ENCODE measurements at places on chromosomes 1 and 21. TPM values are rescaled to one million over a fixed set of nuclear protein-coding genes. Genes with fewer than 3 reads are reported as not detected.
A peak's percentile ranks its signal among the peaks of the same experiment; 100 is the strongest.

- no peaks in the 10 kb centered on the region for H3K36me3 ChIP-seq
- no peak for DNase-seq
- no peak overlapping the region for H3K27ac ChIP-seq
These were observed 33.5 kb downstream of the GPR137B start for GRCh38 chr1:236175642-236176336.

- H3K27me3 ChIP-seq = no peaks in the 10 kb centered on the region
- no peaks in the 10 kb centered on the region for H3K36me3 ChIP-seq
- H3K27ac ChIP-seq = peak overlapping the region; percentile 79
- peak; percentile 87 for DNase-seq
These were observed 19.5 kb upstream of the SMYD2 start for GRCh38 chr1:214261206-214262123.

DNA sequence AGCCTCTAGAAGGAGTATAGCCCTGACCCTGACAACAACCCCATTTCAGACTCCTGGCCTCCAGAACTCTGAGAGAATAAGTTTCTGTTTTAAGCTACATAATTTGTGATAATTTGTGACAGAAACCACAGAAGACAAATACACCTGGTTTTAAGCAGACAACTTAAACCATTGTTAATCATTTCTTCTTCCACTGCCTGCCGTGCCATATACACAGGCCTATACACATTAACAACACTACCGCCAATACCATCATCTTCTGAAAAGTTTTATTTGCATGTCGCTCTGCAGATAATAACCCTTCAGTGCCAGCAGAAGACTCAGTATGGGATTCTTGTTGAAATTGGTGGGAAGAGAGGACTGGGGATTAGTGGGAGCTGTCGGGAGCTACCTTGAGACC is 39.9 kb upstream of the KRTAP19-8 start:
- DNase-seq = no peak
- no peak overlapping the region for H3K4me3 ChIP-seq
- H3K27me3 ChIP-seq = no peaks in the 10 kb centered on the region
- H3K27ac ChIP-seq = no peak overlapping the region

GRCh38 chr1:207459008-207459407 is 4.9 kb downstream of the CR2 start:
- H3K4me1 ChIP-seq = peaks cover 13% of the 10 kb centered on the region
- H3K27ac ChIP-seq = no peak overlapping the region
- H3K4me3 ChIP-seq = no peak overlapping the region

- H3K36me3 ChIP-seq = no peaks in the 10 kb centered on the region
- no peak overlapping the region for H3K4me3 ChIP-seq
- H3K4me1 ChIP-seq = no peaks in the 10 kb centered on the region
- H3K27ac ChIP-seq = no peak overlapping the region
These were observed 22.9 kb downstream of the S1PR1 start for GRCh38 chr1:101259744-101260148.

DNA sequence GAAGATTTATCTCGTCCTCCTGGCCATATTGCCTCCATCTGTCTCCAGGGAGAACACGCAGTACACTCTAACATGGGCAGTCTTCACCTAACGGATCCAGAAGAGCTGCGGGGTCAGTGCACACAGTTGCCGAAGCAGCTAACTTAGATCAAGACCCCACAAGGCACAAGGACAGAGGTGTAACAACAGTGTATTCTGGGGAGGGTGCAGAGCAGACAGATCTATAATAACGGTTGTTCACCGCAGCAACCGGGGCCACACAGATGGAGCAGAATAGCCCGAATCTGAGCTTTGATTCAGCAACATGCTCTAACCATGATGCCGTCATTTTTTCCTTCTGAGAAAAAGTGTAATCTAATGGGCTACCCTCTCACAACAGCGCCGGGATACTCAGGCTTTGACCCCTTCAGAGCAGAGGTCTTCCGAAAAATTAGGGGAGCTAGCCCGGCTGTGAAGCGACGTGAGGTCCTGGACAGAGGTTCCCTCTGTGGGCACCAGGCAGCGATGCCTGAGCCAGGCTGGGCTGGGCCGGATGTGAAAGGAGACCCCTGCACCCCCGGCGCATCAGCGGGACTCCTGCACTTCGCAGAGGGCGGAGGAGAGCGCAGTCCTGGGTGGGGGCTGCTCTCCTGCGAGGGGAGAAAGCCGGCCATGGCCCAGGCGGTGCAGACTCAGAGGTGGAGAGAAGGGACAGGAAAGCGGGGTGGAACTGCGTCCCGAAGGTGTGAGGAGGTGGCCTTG is 57.5 kb downstream of the BCL9 start:
- H3K4me3 ChIP-seq = peak overlapping the region; percentile 89
- H3K36me3 ChIP-seq = no peaks in the 10 kb centered on the region
- H3K27me3 ChIP-seq = no peaks in the 10 kb centered on the region
- H3K4me1 ChIP-seq = peaks cover 17% of the 10 kb centered on the region
- no peak for DNase-seq
- peak overlapping the region; percentile 87 for H3K27ac ChIP-seq

GRCh38 chr21:36059823-36060158 is 535 bp downstream of the SETD4 start:
- H3K27me3 ChIP-seq = no peaks in the 10 kb centered on the region
- H3K36me3 ChIP-seq = no peaks in the 10 kb centered on the region

DNA sequence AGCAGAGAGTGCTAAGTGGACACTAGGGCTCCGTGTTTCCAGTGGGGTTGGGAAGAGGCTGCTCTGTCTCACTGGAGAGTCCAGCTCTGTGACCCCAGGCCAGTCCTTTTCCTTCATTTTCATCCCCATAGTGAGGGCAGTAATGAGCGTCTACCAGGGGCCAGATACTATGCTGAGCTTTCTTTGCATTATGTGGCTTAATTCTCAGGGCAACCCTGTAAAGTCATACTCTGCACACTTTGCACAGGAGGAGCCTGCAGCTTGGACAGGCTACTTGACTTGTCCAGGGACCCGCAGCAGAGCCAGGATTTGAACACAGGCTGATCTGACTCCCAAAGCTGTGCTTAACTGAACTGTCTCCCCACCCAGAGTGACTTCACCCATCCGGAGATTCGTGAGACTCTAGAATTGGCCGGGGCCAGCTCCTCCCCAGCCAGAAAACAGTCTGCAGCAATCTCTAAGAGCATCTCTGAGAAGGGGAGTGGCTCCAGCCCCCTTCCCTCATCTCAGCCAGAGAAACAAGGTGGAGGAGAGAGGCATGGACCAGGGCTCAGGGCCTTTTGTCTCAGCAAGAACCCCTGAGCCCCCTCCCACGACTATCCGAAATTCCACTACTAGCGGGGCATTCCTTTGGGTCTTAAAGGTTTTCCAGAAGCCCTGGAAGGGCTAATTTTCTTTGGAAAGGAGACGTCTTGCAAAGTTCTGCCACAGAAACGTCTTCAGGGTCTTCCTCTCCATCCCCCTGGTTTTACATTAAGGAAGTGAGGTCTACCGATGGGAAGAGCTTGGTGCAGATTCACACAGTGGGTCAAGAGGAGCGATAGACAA is 866 bp upstream of the FNDC5 start:
- no peaks in the 10 kb centered on the region for H3K36me3 ChIP-seq
- H3K4me3 ChIP-seq = peak overlapping the region; percentile 56
- no peaks in the 10 kb centered on the region for H3K27me3 ChIP-seq
- no peak for DNase-seq

GRCh38 chr21:24223624-24224023 is 1383.7 kb downstream of the MRPL39 start:
- no peak for DNase-seq
- no peaks in the 10 kb centered on the region for H3K4me1 ChIP-seq
- no peaks in the 10 kb centered on the region for H3K36me3 ChIP-seq
- H3K27ac ChIP-seq = no peak overlapping the region
- no peaks in the 10 kb centered on the region for H3K27me3 ChIP-seq

GRCh38 chr1:110056776-110057175 is 13.7 kb downstream of the ALX3 start:
- H3K4me1 ChIP-seq = peaks cover under 1% of the 10 kb centered on the region
- DNase-seq = no peak
- H3K27ac ChIP-seq = no peak overlapping the region
- no peaks in the 10 kb centered on the region for H3K27me3 ChIP-seq
- peaks cover 6% of the 10 kb centered on the region for H3K36me3 ChIP-seq

DNA sequence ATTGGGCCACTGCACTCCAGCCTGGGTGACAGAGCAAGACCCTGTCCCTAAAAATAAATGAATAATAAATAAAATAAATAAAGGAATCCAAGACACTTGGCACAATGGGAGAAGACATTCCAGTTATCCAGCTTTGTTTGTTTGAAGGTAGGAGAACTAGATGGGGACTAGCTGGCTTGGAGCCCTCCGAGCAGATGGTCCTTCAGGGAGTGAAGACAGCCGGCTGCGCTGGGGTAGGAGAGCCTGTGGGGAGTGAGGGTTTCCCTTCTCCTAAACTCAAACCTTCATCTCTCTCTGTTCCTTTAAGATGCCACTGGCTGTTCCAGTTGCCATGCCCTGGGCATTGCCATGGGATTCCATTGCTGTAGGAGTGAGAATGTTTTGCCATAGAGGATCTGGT is 120.6 kb downstream of the NAV1 start:
- H3K4me1 ChIP-seq = peaks cover 72% of the 10 kb centered on the region
- H3K27me3 ChIP-seq = no peaks in the 10 kb centered on the region
- H3K27ac ChIP-seq = no peak overlapping the region
- peaks cover 5% of the 10 kb centered on the region for H3K36me3 ChIP-seq
- H3K4me3 ChIP-seq = no peak overlapping the region
- no peak for DNase-seq

DNA sequence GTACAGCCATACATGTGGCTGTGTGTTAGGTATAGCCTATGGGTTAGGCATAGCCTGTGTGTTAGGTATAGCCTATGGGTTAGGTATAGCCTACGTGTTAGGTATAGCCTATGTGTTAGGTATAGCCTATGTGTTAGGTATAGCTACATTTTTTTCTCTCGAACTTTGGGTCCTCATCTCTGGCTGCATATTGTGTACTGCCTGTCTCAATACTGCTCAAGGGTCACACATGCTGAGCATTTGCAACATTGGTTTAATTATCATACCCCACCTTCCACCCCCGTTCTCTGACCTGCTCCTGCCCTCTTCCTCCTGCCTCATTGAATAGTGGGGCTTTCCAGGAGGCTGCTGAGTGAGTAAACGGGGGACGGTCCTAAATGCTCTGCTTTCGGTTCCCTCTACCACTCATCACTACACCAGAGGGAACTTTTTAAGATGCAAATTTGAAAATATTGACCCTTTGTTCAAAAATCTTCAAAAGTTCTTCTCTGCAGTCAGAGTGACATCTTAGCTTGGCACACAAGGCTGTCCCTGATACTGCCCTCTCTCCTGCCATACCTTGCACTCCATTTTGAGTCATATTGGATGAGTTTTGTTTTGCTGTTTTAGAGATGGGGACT is 17.8 kb downstream of the OR2B11 start:
- H3K27me3 ChIP-seq = no peaks in the 10 kb centered on the region
- no peaks in the 10 kb centered on the region for H3K4me1 ChIP-seq
- H3K36me3 ChIP-seq = peaks cover 24% of the 10 kb centered on the region
- no peak overlapping the region for H3K4me3 ChIP-seq

- H3K36me3 ChIP-seq = no peaks in the 10 kb centered on the region
- H3K4me1 ChIP-seq = no peaks in the 10 kb centered on the region
- no peak overlapping the region for H3K4me3 ChIP-seq
- no peak overlapping the region for H3K27ac ChIP-seq
- DNase-seq = no peak
These were observed 34.2 kb downstream of the MATN1 start for GRCh38 chr1:30688920-30689794.

DNA sequence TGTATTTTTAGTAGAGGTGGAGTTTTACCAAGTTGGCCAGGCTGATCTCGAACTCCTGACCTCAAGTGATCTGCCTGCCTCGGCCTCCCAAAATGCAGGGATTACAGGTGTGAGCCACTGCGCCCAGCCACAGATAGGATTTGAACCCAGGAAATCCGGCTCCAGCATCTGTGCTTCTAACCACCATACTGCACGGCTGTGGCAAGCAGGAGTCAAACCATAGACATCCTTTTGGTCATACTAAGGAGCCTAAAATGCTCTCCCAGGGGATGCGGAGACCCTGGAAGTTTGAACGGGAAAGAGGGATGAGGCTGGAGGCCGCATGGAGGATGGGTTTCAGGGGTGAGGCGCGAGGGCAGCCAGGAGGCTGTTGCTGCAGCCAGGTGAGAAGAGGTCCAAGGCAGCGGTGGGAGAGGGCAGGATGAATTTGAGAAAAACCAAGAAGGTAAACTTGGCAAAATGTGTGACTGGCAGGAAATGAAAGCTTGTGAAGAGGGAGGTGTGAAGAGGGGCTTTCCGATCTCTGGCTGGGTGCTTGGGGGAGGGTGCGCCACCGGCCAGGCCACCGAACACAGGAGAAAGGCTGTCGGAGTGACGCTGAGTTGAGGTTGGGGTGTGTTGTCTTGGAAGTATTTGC is 24.0 kb upstream of the CDK18 start:
- no peak overlapping the region for H3K4me3 ChIP-seq
- peaks cover 35% of the 10 kb centered on the region for H3K27me3 ChIP-seq
- peaks cover 10% of the 10 kb centered on the region for H3K4me1 ChIP-seq
- no peak overlapping the region for H3K27ac ChIP-seq
- no peak for DNase-seq

DNA sequence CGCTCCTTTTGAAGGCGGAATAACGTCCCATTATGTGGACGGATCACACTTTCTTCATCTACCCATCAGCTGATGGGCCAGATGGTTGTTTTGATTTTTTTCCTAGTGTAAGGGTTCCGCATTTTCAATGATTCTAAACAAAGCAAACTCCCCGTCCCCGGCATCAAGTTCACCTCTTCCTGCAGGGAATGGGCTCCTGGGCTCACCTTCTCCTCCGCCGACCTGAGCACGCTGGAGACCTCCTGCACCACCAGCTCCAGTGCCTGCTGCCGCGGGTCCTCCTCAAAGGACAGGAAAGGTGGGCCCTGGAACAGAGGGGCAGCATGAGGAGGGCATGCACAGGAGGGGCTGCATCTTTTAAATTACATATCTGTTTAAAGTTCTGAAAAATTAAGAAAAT is 11.9 kb downstream of the C2CD2 start:
- no peaks in the 10 kb centered on the region for H3K36me3 ChIP-seq
- H3K4me1 ChIP-seq = no peaks in the 10 kb centered on the region
- H3K4me3 ChIP-seq = no peak overlapping the region
- H3K27me3 ChIP-seq = no peaks in the 10 kb centered on the region
- no peak for DNase-seq

The S100A8 gene
- total RNA-seq = 11.9 TPM

The BARHL2 gene
- not detected for total RNA-seq

The PLA2G5 gene
- 49.2 TPM for total RNA-seq

The OR10J1 gene
- total RNA-seq = not detected

The IL20 gene
- not detected for total RNA-seq

The CFAP107 gene
- not detected for total RNA-seq

The SRP9 gene
- 199 TPM for total RNA-seq

The BCL2L15 gene
- 0.28 TPM for total RNA-seq

The RHBDL2 gene
- total RNA-seq = not detected

The ENO1 gene
- total RNA-seq = 130 TPM

The BRINP2 gene
- 0.52 TPM for total RNA-seq

The KRTAP12-2 gene
- not detected for total RNA-seq

All from heart right ventricle (tissue), 16 donors.